ENCODE measurements at places on chromosomes 1 and 21.

- no peak for DNase-seq
Measured at GRCh38 chr1:11831945-11832725, 15.4 kb downstream of the NPPA start.

- no peak for DNase-seq
Measured at GRCh38 chr21:42669041-42669440, 15.6 kb downstream of the PDE9A start.

- DNase-seq: no peak
Measured at GRCh38 chr1:168671782-168672181, 57.2 kb downstream of the DPT start.

DNA sequence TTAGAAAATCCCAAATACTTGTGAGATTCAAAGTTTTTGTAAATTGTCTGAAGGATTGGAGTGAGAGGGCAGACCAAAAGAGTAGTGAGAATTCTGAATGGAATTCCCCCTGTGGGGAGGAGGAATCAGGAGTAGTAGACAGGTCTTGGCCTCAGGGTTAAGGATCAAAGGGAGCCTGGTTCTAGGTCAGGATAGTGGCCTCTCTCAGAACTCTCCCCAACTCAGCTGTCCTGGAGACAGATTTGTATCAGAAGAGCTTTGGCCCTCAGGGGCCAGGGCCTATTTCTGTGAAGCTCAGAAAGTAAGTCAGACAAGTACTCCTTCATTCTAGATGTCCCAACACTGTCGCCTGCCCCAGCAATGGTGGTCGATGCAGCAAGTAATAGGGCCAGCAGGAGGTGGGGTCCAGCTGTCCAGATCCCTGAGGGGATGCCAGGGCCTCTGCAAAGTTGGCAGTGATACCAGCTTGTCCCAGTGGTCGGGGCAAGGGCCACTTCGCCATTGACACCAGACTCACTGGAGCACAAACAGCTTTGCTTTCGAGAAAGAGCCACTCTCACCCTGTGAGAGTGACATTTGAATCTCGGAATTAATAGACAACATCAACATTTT is 115.2 kb downstream of the SLC25A24 start:
- DNase-seq: no peak

DNA sequence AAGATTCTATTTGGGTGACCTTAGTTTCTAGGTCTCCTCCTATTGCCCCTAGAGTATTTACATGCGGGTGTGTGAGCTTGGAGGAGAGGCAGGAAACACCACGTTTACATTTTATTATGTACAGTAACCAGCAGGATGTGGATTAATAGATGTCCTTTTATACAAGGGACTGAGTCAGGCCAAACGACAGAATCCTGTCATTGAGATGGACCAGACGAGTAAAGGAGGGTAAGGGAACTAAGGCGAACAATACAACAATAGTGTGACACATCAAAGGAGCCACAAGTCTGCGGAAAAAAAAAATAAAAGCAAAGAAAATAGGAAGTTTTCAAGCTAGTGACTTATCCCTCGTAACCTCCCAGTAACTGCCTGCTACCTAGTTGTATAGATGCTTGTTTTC is 151.1 kb downstream of the GABPA start:
- no peak for DNase-seq

- peak; percentile 16 for DNase-seq
Measured at GRCh38 chr1:86421601-86422280, 2.2 kb upstream of the CLCA2 start.

DNA sequence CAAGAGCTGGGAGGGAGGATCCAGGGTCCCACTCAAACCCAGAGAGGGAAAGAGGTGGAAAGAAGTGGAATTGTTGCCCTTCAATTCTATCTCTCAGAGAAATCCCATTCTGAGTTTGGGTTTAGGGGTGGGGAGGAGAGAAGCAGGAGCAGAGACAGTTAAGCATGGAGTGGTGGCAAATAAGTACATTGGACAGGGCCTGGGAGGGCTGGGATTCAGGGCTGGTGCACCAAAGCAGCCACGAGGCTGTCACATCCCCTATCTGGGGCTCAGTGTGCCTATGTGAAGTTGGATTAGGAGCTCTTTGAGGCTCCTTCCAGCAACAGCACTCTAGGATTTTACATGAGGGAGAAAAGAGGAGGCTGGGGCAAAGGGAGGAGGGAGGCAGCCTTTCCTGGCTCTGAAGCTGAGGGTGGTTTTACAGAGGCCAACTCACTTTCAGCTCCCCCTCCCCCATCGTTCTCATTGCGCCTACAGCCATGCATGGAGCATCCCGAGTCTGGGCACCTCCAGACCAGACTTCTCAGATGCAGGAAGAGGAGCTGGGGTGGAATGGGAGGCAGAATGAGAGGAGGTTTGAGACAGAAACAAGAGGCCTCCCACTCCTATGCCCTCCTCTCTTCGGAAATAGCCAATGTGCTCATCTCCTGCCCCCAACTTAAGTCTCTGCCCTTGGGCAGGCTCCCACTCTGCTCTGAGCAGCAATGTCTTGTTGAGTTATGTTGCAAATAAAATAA is 3.0 kb upstream of the SYT6 start:
- DNase-seq: no peak

DNA sequence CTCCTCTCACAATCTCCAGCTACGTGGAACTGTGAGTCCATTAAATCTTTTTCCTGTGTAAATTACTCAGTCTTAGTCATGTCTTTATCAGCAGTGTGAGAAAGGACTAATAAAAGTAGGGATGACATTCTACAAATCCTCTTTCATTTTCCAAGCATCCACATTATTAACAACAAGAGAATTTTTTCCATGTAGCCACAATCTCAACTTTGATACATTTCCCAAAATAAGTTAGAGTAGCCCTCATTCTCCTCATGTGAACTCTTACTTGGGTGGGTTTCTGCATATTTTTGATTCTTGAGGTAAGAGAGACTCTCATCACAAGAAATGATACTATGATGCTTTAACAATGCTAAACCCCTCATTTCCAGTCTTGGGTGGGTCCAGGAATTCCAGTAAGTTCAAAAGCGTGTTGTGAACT is 52.8 kb downstream of the TNFSF18 start:
- DNase-seq: peak; percentile 74

- no peak for DNase-seq
Measured at GRCh38 chr1:38497921-38498656, 361.5 kb downstream of the RRAGC start.

DNA sequence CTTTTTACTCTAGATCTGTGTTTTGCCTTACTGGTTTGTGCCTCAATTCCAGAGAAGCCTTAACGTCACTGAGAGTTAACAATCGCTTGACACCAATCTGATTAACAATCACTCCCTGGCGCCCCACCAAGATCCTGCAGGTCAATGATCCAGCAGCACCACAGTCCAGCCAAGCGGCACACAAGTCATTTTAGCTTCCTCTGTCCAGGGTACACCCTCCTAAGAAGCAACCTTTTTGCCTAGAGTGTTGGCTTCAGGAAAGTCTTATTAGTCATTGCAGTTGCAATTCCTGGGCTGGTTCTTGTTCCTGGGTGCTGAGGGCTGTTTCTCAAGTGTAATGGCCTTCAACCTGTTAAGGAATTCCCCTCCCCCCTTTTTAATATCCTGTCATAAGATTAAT is 323.0 kb upstream of the USP25 start:
- DNase-seq: no peak

- DNase-seq: no peak
Measured at GRCh38 chr1:81598623-81599022, 202.1 kb upstream of the ADGRL2 start.

DNA sequence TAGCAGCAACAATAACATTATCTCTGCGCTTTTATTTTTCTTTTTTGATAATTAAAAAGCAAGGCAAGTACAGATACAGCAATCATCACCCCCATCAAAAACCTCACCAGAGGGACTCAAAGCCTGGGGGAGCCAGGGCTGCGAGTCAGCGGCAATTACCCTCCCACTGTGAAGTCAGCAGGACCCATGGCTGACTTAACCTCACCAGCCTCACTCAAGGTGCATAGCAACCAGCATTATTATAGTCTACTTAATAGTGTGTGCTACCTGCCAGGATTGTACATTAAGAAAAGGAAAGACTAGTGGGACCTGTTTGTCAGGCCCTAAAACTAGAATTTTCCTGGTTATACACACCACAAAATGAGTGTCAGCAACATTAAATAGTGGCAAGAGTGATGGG is 28.9 kb upstream of the SERBP1 start:
- DNase-seq: no peak

- DNase-seq: no peak
Measured at GRCh38 chr21:38984568-38984967, 178.8 kb downstream of the ETS2 start.

- peak; percentile 63 for DNase-seq
Measured at GRCh38 chr1:192706936-192707335, 71.0 kb downstream of the RGS13 start.

GRCh38 chr1:227999056-227999930 is 7.5 kb upstream of the WNT3A start:
- DNase-seq: peak; percentile 34

DNA sequence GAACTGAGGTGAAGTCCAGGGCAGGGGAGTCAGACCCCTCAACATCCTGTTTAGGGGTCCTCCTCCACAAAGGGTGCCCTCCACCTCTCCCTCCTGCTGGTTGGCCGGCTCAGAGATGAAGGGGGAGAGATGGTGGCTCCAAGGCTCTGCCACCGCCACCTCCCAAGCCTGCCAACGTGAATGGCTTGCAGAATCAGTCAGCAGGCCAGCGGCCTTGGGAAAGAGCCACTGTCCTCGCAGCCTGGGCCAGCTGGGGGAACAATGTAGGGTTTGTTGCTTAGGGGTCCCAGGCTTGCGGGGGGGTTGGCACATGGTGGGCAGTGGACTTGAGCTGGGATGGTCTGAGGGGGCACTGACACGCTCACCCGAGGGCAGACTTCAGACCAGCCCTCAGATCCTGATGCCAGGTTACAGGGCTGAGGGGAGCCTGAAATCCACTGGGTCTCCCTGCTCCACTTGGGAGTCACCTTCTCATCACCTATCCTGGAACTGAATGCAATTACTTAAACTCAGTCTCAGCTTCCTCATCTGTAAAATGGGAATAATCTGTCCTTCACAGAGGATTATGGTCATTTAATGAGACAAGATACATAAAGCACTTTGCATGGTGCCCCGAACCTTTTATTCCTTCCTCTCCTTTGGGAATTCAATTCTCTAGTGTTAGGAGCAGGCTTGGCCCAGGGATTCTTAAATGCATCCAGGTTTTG is 8.3 kb downstream of the GPR37L1 start:
- DNase-seq: no peak

GRCh38 chr1:17270891-17271765 is 22.2 kb downstream of the PADI3 start:
- DNase-seq: no peak

DNA sequence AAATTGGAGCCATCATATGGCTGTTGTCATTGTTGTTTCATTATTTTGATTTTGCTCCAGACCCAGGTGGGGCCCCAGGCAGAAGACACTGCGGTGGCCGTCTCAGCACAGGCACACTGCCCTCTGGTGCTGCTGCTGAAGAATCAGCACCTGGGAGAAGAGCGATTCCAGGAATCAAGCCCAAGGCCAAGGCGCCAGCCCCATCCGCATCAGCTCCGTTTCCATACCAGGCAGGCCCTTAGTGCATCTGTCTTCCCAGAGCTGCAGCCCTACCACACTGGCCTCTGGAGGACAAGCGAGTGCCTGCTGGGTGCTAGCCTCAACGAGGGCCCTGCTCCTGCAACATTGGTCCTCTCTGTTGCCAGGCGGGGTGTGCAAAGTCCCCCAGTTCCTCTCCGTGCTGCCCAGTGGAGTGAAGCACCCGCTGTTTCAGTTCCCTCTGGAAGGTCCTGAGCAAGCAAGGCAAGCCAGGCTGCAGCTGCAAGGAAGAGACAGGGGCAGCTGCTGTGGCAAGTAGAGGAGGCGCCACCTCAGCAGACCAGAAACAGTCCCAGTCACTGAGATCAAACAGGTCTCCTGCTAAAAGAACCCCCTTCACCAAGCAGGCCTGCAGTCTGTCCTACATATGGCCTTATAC is 5.2 kb downstream of the GRIK3 start:
- no peak for DNase-seq

DNA sequence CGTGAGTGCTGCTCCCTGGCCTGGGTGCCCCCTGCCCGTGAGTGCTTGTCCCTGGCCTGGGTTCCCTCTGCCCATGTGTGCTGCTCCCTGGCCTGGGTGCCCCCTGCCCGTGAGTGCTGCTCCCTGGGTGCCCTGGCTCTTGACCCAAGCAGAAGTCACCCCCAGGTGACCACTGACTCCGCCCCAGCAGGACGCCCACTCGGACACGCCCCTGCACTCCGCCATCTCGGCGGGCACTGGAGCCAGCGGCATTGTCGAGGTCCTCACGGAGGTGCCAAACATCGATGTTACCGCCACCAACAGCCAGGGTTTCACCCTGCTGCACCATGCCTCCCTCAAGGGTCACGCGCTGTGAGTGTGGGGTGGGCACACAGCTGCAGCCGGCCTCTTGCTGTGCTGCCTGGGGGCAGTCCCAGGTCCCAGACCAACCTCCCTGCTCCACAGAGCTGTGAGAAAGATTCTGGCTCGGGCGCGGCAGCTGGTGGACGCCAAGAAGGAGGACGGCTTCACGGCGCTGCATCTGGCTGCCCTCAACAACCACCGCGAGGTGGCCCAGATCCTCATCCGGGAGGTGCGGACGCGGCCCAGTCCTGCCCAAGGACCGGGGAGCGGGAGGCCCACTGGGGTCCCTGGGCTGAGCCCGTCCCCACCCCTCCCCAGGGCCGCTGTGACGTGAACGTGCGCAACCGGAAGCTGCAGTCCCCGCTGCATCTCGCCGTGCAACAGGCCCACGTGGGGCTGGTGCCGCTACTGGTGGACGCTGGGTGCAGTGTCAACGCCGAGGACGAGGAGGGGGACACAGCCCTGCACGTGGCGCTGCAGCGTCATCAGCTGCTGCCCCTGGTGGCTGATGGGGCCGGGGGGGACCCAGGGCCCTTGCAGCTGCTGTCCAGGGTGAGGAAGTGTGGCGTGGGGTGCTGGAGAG is 3.9 kb upstream of the MMP23B start:
- no peak for DNase-seq

GRCh38 chr1:248821101-248821500 is 4.6 kb downstream of the SH3BP5L start:
- DNase-seq: peak; percentile 87

GRCh38 chr1:243287123-243287460 is 31.3 kb downstream of the SDCCAG8 start:
- peak; percentile 70 for DNase-seq

GRCh38 chr1:223844787-223845036 is 1.0 kb downstream of the TP53BP2 start:
- DNase-seq: no peak

DNA sequence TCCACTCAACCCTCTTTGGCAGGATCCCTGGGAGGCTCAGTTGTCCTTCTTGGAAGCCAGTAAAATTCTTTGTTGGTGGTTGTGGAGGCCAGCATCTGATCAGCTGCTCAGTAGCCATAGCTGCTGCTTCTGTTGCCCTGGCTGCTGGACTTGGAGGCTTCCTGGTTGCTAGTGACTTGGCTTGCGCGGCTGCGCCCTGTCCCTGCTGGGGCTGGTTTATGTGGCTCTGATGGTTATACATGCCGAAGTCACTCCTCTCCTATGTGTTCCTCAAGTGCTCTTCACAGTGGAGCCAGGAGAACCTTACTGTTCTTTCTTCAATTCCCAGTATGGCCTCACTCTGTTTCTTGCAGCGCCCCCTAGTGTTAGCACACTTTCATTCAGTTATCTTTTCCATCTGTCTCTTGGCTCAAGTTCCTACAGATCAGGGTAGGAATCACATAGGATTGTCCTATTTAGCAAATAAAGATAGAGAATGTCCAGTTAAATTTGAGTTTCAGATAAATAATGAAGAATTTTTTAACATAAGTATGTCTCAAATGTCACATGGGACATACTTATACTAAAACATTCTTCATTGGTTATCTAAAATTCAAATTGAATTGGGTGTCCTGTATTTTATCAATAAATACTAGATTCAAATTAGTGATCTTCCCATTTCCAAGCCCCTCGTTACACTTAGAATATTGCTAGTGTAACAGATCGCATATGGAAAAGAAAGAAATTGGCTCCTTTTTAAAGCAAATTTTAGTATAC is 176.5 kb downstream of the TGFB2 start:
- DNase-seq: no peak

Data from astrocyte (in vitro differentiated cells and primary cell).